ENCODE measurements at places on chromosomes 16 and 17.

DNA sequence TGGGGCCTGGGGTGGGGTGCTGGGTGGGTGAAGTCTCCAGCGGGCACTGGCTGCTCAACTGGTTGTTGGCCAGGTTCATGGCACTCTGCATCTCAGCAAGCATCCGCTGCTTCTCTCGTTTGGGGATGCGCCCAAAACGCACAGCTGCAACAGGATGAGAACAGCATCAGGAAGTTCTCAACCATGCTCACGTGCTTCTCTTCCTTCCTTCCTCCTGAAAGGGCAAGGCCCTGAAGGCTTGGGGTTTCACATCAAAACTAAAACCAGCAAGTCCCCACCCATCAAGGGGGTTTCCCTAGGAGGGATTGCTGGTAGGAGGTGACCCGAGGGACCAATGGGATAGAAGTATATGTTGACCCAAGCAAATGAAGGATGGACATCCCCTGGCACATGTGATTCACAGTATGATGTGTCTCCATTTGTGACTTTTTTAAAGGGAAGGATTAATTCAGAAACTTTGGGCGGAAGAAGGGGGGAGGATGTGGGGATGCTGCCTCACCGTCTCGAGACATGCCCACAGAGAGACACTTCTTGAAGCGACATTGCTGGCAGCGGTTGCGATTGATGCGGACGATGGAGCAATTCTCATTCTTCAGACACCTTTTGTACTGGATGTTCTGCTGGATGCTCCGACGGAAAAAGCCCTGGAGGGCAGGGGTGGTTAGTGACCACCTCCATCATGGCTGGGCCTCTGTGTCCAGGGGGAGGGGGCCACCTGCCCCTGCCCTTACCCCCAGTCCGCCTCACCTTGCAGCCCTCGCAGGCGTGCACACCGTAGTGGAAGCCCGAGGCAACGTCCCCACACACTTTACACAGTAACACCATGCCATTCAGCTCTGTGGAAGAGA, 4.2 kb downstream of the NR1D1 start:
- DNase-seq, result peak; percentile 33

DNA sequence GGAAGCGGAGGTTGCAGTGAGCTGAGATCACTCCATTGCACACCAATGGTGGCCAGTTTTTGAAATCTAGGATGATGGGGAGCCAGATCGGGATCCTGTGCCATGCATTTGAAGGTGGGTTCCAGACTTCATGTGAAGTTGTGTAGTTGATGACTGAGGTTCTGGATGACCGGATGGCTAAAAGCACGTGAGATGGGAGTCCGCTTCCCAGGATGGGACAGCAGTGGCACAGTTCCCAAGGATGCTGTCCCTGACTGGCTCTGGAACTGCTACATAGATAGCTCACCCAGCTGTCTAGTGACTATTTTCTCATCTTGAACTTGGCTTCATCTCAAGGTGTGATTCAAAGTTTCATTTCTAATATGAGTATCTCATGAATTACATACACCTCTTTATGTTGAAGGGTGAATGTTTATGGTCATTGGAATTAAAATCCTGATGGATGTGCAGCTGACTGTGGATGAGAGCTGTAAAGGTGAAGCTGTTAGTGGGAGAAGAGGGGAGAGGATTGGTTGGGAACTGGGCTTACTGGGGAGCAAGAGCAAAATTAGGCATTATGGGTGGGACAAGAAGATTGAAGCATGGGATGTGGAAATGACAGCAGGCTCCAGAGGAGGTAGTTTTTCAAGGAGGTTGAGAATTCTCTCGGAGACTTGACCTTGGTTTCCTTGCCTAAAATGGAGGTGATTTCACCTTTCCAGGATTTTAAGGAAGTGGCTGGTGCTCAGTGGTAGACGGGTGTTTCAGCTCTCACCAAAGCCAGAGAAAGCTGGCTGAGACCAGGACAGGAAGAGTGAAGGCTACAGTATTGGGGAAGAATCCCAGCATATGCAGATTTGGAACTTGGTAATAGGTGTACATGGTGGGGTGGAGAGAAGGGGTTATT, 8.2 kb downstream of the TUFM start:
- no peak for DNase-seq

DNA sequence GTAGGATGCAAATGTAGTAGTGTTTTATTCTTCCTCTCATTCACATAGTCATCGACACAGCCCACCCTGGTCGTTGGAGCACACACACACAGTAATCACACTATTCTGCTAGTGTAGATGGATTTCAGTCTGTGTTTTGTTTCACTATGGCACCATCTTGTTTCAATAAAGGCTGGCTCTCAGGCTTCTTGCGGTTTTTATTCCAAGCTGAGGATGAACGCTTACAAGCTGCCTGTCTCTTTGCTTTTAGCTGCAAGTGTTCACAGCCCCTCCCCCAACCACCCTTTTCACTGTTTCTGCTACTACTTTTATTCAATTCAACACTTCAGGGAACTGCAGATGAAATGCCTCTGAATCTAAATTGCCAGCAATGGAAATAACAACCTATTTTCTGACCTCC, 140.9 kb upstream of the PMFBP1 start:
- DNase-seq, result peak; percentile 29

DNA sequence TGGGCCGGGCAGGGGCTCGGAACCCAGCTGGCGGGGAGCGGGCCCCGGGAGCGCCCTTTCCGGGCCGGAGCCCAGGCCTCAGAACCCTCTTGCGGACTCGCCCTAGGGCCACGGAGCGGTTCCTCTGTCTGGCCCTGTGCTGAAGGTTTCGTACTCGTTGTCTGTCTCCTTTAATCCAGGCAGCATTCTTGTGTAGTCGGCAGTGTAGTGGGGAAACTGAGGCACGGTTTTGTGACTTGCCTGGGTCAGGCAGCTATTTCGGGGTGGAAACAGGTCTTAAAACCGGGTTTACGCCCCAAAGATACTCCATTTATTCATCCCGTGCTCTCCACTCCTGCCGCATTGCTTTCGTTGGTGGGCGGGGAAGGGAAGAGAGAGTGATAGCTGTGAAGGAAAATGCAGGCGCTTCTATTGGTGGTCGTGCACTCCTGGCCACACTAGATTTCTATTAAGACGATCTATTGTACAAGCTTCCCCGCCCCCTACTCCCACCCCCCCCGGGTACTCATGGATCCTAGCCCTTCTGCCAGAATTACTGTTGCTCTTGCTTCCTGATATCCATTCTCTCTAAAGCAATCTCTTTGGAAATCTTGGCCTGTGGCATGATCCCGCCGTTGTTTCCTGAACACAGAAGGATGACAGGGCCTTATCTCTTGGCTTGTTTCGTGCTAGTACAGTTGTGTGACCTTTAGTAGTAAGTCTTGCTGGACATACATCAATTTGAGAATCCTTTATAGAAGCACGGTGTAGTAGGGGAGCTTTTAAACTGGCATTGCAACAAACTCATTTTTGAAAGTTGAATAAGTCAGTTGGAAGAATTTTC, 751 bp downstream of the DCAF7 start:
- peak; percentile 71 for DNase-seq

DNA sequence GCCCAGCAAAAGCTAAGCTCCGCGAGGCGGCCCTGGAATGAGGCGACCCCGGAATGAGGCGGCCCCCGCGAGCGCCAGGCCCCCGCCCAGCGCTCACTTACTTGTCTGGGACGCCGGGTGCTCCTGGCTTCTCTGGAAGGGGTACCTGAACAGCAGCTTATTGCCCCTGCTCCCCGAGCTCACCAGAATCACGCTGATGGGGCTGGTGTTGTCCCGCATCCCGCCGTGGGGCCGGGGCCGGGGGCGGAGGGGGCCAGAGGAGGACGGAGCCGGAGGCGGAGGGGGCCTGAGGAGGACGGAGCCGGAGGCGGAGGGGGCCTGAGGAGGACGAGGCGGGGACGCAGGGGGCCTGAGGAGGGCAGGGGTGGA, 440 bp downstream of the NPRL3 start:
- DNase-seq, result peak; percentile 51

- peak; percentile 88 for DNase-seq
These were observed 15.3 kb downstream of the LCMT1 start for GRCh38 chr16:25126820-25127232.

DNA sequence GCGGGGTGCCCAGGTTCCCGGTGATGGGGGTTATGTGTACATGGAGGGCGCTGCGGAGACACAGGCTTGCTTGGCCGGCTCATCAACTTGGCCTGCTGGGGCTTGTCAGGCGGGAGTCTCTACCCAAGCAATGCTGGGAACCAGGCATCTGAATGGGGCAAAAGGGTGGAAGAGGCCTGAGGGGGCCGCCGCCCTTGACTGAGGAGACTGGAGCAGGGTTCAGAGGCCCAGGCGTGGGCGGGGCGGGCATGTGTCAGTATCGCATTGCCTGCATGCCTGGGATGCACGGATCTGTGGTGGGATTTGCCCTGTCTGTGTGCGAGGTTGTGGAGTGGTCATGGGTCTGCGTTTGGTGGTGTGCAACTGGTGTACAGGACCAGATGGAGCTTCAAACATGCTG, 21.1 kb downstream of the ARHGAP23 start:
- peak; percentile 27 for DNase-seq

- DNase-seq, result no peak
These were observed 8.1 kb downstream of the SERPINF1 start for GRCh38 chr17:1769822-1770477.

- no peak for DNase-seq
These were observed 9.9 kb downstream of the LGALS3BP start for GRCh38 chr17:78969865-78970264.

DNA sequence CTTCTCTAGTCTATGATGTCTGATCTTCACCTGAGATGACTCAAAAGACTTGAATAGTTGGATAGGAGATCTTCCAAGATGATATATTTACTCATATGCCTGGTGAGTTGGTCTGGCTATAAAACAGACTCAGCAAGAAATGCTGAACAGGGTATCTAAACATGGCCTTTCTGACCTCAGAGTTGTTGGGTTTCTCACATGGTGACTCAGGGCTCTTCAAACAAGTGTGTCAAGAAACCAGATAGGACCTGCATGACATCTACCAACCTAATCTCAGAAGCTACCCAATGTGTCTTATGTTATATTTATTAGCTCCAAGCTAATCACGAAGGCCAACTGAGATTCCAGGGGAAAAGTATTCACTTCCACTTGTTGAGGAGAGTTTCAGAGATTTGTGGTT, 1477.3 kb downstream of the CDH8 start:
- DNase-seq, result no peak

DNA sequence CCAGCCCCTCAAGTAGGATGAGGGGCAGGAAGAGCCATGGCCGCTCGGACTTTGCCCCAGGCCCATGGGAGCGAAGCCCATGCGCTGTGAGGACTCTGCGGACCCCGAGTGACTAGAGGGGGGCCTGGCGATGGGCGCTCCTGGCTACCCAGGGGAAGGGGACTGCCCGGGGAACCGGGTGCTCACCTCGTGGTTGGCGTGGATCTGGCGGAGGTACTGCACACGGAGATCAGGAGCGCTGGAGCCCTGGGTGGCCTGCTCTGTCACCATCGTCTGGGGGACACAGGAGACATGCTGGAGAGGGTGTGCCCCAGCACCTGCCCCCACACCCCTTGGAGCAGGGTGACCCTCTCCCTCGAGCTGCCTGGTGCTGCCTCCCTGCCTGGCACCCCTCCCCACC, 11.0 kb downstream of the FAAP100 start:
- no peak for DNase-seq

- no peak for DNase-seq
These were observed 34.2 kb downstream of the CFAP20 start for GRCh38 chr16:58094791-58095574.

- DNase-seq, result no peak
These were observed 2.6 kb downstream of the APRT start for GRCh38 chr16:88809068-88809675.

DNA sequence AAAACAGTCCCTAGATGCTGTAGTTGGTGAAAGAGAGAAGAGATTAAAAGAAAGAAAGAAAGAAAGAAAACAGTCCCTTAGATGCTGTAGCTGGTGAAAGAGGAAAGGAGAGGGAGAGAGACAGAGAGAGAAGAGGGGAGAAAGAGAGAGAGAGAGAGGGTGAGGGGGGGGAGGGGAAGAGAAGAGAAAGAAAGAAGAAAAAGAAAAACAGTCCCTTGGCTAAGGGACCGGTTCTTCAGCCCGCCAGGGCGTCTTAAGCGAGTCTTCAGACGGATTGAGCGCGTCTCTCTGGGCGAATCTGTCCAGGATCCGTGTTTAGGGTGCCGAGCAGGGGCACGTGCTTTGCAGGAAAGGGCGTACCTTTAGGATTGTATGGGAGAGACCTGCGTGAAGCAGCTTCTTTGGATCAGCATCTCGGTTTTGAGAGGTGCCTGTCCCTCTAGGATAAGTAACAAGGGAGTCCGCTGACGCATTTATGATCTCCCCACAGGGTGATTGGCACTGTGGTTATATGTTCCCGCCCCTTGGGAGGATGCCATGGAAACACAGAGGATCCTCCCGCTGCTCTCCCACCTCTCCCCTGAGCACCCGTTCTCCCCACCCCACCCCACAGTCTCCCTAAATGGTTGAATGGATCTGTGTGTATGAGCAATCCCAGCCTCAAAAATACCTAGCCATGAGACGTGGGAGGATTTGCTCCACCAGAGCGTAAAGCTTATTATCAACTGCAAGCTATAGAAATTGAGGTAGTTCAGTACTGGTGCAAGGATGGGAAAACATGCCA, 16.7 kb downstream of the GNGT2 start:
- DNase-seq, result peak; percentile 70

- DNase-seq, result no peak
These were observed 37.9 kb downstream of the SLFN12L start for GRCh38 chr17:35499548-35499947.

DNA sequence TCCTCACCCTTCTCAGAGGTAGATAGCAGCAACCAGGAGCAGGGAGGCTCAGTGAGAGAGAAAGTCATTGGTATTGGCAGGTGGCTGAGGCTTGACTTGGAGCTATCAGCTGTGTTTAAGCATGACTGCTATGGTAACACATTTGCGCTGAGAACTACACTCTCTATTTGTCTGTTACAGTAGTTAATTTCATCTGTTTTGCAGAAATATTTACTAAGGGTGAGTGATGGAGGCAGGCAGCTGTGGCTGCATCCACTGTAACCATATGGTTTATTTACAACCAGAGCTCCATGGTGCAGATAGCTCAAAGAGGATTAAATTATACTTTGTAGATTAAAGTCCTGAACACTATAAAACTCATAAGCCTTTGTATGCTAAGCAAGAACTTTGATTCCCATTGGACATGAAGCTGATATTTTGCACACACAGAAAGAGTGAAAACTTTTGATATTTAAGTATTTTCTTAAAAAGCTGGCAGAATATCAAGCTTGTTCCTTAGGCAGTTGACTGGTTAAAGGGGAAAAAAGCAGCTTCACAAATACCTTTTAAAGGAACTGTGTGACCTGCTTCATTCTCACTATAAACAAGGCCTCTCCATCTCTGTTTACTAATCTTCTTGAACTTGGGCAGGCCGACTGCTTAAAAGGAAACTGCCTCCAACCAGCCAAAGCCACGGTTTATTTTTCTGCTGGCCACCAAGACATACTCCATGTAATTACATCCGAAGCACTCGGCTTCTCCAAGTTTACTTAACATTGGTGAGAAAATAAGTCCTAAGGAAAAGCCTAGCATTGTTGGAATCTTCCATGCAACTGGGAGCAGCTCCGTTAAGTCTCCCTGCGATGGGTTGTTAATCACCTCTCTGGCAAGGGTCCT, 299.8 kb upstream of the ZFHX3 start:
- no peak for DNase-seq

- no peak for DNase-seq
These were observed 26.1 kb downstream of the XYLT1 start for GRCh38 chr16:17444658-17445057.
